ENCODE measurements at places on chromosomes 5 and 9.

DNA sequence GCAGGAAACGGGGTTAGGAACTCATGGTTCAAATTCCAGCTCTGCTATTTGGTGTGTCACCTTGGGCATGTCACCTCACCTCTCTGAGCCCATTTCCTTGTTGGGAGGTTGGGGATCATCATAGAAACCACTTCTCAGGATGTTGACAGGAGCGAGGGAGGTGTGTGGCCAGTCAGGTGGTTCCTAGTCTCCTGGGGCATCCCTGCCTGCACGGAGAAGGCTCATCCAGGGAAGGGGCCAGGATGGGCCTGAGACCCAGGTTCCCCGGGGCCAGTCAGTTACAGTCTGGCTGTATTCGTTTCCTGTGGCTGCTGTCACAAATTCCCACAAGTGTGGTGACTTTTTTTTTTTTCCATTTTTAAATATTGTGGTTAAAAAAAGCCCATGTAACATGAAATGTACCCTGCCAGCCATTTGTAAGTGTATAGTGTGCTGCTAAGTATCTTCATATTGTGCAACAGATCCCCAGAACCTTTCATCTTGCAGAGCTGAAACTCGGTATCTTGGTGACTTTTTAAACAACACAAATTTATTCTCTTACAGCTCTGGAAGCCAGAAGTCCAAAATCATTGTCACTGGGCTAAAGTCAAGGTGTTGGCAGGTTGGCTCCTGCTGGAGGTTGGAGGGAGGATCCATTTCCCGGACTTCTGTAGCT, 78.7 kb upstream of the UNC5A start:
- DNase-seq = no peak

DNA sequence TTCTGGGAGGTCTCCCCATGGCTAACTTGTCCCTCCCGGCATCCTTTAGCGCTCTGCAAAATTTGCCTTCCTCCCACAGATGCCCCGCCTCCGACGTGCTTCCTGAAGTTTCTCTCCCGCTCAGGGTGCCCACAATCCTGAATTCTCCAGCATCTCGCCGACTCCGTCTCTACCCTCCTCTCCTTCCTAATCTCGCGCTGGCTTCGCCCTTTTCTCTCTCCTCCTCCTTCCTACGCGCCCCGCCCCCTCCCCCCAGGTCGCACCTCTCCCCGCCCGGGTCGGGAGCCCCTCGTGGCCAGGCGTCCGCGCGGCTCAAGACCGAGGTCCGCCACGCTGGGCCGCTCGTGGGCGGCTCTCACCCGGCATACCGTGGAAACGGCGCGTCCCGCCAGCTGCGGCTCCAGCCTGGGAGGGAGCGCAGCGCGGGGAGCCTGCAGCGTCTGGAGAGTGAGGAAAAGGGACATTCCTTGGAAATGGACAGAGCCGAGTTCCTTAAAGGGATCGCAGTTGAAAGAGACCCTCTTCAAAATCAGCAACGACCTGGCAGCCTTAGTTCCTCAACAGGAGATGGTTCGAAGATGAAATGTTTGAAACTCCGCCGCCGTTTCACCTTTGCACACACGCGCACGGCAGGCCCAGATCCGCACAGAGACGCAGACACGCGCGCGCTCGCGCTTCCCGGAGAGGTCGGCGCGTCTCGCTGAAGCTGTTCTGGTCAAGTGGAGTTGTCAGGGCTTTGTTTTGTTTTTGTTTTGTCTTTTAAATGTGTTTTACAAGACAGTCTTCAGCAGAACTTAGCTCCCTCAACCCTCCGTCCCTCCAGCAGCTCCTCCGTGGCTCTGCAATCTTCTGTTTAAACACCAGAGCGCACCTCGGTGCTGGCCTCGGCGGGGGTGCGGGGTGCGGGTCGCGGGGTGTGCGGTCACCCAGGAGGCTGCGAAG, 5.0 kb upstream of the IRX2 start:
- DNase-seq = peak; percentile 24

- DNase-seq = no peak
Measured at GRCh38 chr9:88829276-88829675, 162.0 kb upstream of the S1PR3 start.

DNA sequence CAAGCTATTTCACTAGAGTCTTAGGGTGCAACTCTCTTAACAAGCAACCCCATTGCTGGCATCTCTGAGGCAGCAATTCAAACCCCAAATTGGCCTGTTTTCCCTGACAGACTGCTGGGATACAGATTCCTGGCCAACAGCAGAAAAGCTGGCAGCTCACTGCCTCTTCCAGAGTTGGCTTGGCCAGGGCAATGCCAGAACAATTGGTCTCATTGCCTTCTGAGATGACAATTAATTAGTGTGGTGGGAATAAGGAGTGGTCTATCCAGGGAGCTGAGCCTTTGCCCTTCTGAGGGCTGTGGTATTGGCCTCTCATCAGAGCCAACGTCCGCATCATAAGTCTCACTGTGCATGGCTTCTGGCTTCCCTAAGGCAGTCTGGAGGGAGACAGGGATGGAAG, 183.2 kb downstream of the GNAQ start:
- DNase-seq = peak; percentile 64

DNA sequence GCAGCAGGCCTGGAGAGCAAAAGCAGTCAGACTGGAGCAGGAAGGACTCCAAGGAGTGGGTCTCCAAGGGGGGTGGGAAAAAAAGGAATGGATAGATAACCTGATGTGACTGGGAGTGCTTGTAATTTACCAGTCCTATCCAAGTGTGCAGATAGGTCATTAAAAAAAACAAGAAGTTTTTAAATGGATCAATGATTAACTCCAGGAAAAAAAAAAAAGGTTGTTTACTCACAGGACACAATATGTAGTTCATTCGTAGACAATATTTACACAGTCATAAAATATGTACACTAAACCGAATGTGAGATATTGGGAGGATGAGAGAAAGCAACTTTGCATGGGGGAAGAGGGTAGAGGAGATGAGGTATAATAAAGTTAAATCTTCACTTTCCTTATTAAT, 20.4 kb downstream of the ZBTB5 start:
- no peak for DNase-seq

DNA sequence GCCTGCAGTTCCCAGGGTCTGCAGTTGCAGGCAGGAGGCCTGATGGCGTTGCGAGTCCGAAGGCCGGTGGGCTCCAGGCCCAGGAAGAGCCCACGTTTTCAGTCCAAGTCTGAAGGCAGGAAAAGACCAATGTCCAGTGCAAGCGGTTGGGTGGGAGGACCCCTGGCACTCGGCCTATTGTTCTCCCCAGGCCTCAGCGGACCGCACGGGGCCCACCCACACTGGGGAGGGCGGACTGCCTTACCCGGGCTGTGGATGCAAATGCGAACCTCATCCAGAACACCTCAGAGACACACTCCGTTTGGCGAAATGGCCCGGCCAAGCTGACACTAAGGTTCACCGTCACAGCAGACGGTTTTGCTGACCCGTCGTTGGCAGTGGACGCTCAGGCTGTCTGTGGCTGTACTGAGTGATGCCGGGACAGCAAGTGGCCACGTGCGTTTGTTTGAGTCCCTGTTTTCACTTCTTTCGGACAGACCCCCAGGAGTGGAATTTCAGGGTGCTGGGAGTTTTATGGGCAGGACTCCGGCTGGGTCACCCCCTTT, 10.2 kb upstream of the SEC16A start:
- no peak for DNase-seq

GRCh38 chr5:103840600-103840999, 278.0 kb upstream of the NUDT12 start:
- DNase-seq = no peak

- DNase-seq = peak; percentile 56
Measured at GRCh38 chr9:86282979-86283535, 719 bp upstream of the ISCA1 start.

DNA sequence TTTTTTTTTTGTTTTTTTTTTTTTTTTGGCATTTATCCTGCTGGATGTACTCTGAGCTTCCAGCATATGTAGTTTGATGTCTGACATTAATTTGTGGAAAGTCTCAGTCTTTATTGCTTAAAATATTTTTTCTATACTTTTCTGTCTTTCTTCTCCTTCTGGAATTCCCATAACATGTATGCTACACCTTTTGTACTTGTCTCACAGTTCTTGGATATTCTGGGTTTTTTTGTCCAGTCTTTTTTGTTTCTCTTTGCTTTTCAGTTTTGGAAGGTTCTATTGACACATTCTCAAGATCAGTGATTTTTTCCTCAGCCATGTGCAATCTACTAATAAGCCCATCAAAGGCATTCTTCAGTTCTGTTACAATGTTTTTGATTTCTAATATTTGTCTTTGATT, 19.4 kb upstream of the RFK start:
- DNase-seq = no peak

DNA sequence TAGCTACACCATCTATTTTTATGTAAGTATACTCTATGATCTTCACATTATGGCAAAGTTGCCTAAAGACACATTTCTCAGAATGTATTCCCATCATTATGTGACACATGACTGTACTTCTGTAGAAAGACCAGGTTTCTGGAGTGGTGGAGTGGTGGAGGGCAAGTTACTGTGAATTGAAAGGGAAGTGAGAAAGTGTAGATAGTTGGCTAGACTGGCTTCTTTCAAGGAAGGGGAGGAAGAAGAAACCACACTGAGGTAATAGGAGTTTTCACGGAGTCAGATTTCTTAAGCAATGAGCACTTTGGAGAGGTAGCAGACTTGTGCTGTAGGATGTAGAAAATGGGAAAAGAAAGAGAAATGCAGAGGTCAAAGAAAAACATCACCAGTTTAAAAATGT, 50.9 kb upstream of the EQTN start:
- no peak for DNase-seq

- DNase-seq = peak; percentile 86
Measured at GRCh38 chr5:149581192-149581861, at the start of gene ARHGEF37. Gene ARHGEF37 (plus strand): TSS chr5:149581498. CDS start chr5:149597770, 16,272 bp downstream.

DNA sequence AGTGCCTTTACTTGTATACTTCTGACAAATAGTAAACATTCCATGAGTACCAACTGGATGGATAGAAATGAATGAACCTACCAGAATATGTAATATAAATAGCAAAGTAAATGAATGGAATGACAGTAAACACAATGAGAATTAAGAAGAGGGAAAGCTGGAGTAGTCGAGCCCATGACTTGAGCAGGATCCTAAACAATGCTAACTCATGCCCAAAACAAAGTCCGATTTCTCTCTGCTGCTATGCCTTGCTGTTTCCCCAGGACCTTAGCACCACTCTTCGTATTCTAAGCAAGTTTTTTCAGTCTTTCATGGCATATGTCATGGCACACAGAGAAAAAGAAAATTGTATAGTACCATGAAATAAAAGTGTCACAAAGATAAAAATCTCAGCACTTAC, 1.8 kb downstream of the XPA start:
- DNase-seq = no peak

DNA sequence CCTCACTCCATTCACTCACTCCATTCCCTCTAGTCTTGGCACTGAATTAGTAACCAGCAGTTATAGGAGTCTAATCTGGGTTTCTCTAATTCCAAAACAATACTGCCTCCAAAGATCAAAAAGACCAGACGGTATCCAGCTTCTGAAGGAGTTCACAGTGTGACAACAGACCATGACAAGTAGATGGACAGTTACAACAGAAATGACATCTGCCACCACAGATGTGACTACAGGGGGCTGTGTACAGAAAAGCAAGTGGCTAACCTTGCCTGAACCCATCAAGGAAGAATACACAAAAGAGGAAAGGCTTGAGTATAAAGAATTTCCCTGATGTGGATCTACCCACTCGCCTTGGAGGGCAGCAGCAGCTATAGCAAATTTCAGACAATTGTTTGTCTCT, 112.4 kb downstream of the ACTL7B start:
- DNase-seq = no peak

DNA sequence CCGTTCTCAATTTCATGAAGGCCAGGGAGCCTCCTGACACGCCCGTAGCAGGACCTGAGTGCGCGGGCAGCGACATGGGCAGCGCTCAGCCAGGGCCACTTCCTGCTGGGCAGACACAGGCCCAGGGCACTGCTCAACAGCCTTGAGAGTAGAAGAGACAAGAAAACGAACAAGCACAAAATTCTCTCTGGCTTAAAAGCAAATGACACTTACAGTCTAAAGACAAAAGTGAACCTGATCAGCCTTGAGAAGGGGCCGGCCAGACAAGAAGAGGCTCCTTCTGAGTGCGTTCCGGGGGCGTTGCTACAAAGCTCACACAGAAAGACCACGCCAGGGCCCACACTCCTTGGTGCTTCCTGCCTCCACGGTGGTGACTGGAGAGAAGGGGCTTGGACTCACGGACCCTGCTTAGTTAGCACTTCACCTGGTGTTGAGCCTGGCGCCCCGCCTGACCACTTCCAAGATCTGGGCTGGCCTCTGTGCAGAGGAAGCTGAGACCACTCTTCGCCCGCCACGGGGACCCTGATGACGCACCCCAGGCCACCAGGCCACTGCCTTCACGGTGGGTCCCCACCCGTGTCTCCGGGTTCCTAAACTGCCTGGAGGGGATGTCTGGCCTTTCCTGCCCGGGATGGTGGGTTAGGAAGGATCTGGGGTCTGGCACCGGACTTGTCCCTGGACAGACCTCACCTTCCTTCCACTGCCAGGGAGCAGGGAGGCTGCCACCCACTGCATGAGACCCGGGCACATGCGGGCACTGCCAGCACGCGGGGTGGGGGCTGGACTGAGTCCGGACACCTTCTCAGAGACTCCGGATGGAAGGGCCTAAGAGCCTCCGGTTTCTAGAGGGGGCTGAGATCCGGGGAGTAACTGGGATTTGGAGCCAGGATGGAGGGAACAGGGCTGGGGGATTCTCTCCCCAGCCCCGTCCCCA, 1.3 kb downstream of the SLC12A7 start:
- no peak for DNase-seq

DNA sequence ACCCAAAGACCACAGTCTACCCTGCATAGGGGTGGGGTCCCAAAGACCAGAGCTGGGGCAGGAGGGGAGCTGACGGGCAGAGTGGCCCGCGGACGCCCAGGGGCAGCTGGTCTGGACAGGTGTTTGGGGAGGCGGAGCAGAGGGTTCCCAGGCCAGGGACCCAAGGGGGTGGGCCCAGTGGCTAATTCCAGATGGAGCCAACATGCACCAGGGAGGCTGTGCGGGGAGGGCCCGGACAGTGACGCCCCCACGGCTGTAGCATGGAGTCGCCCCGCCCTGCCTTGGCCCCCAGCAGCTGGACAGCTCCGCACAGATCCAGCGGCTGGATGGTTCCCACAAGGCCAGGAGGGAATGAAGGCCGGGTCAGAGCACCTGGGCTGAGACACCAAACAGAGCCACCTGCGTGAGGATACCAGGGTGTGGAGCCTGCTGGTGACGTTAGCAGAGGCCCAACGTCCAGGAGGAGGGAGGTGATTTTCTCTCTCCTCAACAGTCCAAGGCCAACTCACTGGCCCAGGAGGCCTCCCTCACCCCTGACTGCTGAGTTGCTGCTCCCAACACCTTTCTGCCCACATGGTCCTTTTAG, 55.3 kb upstream of the EGFL7 start:
- DNase-seq = no peak

DNA sequence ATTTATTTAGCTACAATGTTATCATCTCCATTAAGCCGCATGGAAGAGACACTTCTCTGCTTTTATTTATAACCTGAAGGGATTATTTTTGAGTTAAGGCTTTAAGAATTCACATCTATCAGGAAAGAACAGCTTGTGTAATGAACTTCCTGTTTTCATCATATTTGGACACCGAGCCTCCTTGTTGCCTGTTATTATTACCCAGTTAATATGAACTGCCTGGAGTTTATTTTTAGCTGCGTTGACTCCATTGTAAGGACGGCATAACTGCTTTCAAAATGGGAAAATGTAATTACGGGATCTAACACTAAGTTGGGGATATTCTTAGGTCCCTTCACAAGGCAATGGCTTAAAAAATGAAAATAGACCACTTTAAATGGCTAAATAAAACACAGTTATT, 89.0 kb upstream of the NR4A3 start:
- DNase-seq = no peak

- DNase-seq = no peak
Measured at GRCh38 chr5:133652951-133653759, 40.8 kb upstream of the FSTL4 start.

GRCh38 chr9:91908293-91908623, 41.8 kb downstream of the ROR2 start:
- DNase-seq = no peak
